ENCODE measurements at places on chromosomes 7 and 10.

DNA sequence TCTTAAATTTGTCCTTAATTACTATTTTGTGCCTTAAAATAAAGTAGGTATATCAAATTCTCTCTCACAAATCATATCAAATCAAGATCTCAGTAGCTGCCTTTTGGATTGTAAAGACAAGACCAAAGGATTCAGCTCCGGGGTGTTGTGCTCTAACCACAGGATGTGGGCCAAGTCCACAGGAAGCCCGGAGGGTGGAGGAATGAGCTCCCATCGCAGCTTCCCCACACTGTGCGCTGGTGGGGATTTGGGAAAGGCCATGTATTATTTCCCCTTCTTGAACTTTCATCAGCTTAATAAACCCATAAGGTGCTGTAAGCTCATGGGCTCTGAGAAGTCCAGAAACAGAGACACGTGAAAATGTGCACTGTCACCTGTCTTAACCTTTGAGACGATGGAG lies 241.6 kb upstream of the TCERG1L start:
- DNase-seq, result no peak

GRCh38 chr10:35185260-35186034 lies 58.8 kb downstream of the CREM start:
- DNase-seq, result no peak

- DNase-seq, result no peak
Measured at GRCh38 chr10:56178210-56178609, 182.8 kb downstream of the ZWINT start.

GRCh38 chr7:95427166-95427565 lies 7.7 kb downstream of the PON2 start:
- DNase-seq, result no peak

DNA sequence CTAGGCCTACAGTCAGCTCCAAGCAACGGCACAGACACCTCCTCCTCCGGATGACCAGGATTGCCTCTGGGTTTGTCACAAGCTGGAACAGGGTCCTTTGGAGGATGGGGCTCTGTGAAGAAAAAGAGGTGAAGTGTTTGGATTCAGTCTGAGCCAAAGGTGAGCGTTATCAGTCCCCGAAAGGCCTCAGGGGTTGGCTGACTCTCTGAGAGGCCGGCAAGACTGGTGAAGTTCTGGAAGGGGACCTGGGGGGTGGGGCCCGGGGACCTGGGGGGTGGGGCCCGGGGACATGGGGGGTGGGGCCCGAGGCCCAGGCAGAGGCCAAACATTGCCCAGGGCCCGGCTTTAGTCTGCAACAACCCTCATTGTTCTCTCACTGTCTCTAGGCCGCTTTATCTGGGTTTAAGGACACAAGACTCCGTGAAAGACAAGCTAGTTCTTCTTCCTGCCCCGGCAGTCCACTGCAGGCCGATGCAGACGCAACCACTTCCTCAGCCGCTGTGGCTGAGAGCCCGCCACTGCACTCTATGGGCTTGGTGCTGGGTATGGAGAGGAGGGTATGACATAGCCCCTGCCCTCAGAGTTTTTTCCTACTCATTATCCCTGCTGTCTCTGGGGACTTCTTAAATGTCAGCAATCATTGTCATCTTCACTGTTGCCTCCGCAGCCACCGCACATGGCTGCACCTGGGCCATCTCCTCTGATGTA lies 27.4 kb upstream of the PSAP start:
- DNase-seq, result peak; percentile 9

DNA sequence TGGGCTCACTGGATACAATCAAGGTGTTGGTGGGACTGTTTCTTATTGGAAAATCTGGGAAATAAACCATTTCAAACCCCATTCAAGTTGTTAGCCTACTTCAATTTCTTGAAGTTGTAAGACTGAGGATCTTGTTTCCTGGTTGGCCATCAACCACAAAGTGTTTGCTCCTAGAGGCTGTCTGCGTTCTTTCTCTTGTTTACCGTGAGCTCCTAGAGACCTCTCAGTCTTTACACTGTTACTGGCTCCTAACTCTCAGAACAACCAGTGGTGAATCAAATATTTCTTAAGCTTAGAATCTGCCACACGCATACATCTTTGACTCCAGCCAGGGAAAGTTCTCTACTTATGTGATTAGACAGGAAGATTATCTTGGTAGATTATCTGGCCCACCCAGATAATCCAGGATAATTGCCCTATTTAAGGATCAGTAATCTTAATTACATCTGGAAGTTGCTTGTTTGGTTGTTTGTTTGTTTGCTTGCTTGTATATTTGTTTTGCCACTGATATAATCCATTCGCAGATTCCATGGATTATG lies 798.7 kb downstream of the IPMK start:
- DNase-seq, result no peak

- peak; percentile 5 for DNase-seq
Measured at GRCh38 chr10:69451784-69452251, 553 bp downstream of the TSPAN15 start.

DNA sequence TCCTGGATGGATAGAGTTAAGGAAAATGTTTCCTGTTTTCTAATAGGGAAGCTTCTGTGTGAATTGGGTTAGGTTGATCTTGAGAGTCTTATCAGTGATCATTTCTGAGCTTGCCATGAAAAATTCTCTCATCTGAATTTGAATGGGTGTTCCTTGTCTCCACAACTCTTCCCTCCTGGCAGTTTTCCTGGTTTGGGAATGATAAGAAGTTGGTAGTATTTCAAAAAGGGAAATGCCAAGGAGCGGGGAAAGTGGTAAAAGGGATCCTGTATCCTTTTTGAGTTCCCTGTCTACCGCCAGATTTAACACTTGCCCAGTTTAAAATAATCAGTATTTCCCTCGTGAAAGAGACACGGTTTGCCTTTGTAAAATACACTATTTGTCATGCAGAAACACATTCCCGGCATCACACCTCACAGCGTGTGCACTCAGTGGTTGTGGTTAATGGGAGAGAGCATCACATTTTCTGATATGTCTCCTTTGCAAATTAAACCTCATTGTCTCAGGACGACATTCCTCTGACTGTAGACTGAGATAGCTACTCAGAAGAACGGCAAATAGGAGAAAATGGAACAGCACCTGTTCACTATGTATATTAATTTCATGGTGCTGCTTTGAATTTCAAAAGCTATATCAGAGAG lies 113.2 kb upstream of the IFRD1 start:
- no peak for DNase-seq

GRCh38 chr7:12289996-12290395 lies 78.9 kb downstream of the TMEM106B start:
- no peak for DNase-seq

- no peak for DNase-seq
Measured at GRCh38 chr10:2948127-2948854, 119.1 kb upstream of the PFKP start.

- no peak for DNase-seq
Measured at GRCh38 chr10:29921071-29921446, 138.3 kb downstream of the JCAD start.

GRCh38 chr10:48788554-48788953 lies 103.9 kb downstream of the WDFY4 start:
- peak; percentile 15 for DNase-seq

DNA sequence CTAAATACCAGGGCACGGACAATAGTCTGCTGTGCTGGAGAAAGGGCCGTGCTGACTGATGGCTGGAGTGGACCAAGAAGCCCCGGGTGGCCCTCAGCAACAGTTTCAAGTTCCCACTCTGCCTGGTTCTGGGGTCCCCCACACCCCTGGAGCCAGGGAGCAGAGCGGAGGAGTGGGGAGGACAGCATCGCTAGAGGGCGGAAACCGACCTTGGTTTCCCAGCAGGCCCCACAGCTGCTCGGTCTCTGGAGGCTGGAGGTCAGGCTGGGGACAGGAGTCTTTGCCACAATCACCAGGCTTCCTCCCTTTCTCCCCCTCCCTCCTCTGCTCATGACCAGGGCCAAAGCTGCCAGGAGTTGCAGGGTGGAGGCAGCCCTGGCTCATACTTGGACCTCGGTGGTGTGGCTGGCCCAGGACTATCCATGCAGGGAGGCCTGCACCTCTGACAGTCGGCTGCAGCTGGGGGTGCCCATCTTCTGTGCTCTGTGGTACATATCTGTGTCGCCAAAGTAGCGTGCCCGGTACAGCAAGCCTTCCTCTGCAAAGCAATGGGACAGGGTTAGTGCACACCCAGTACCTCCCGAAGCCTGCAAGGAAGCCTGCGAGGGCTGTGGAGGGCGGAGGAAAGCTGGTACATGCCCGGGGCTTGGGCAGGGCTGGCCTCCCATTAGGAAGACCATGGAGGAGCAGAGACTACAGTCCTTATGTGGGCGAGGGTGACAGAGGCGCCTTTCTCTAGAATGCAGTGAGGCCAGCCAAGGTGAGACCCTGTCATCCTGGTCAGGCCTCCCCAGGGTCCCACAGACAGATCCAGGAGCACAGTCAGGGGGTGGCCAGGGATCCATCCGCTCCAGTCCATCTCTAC lies 19.1 kb downstream of the DNAJB12 start:
- no peak for DNase-seq

- DNase-seq, result no peak
Measured at GRCh38 chr7:931871-932650, 22.4 kb downstream of the ADAP1 start.

- DNase-seq, result no peak
Measured at GRCh38 chr10:31464552-31464951, 145.5 kb downstream of the ZEB1 start.

DNA sequence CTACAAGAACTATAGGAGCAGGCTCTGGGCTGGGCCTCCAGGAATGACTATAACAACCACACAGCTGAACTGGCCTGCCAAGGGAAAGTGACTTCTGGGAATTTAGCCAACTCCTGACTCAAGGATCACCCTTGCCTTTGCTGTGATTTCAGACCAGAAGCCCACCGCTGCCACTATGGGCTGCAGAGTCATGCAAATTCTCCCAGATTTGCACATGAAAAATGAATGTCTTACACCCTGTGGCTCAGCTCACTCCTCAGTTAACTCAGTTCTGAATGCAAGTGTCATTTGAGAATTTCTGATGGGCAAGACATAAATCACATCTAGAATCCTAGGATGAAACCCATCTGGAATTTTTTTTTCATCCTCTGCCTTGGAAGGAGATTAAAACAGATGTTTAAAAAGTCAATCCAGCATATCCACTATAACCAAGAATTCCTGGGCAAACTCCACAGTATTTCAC lies 186.5 kb upstream of the BET1 start:
- no peak for DNase-seq

DNA sequence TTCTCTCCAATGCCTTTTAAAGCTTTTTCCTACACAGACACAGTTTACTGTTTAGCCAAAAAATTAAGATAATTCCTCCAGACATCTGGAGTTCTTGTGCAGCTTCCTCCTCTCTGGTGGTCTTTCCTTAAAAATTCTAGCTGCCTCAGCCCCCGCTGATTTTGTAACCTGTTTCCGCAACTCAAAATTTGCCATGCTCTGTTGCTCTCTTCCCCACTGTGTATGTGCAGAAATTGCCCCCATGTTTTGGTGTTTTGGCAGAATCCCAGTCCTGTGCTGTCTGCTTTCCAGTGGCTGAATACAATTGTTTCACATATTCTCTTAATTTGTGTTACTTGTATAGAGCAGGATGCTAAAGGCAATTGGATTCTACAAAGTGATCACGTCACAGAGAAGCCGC lies 151.7 kb upstream of the PRSS1 start:
- DNase-seq, result no peak

GRCh38 chr7:149773446-149774236 lies at the start of gene ZNF467:
ZNF467 (minus strand) TSS chr7:149773588; CDS start chr7:149771032, 2,556 bp downstream.
- DNase-seq, result peak; percentile 34

GRCh38 chr10:30747633-30748032 lies 118.1 kb upstream of the LYZL2 start:
- no peak for DNase-seq

DNA sequence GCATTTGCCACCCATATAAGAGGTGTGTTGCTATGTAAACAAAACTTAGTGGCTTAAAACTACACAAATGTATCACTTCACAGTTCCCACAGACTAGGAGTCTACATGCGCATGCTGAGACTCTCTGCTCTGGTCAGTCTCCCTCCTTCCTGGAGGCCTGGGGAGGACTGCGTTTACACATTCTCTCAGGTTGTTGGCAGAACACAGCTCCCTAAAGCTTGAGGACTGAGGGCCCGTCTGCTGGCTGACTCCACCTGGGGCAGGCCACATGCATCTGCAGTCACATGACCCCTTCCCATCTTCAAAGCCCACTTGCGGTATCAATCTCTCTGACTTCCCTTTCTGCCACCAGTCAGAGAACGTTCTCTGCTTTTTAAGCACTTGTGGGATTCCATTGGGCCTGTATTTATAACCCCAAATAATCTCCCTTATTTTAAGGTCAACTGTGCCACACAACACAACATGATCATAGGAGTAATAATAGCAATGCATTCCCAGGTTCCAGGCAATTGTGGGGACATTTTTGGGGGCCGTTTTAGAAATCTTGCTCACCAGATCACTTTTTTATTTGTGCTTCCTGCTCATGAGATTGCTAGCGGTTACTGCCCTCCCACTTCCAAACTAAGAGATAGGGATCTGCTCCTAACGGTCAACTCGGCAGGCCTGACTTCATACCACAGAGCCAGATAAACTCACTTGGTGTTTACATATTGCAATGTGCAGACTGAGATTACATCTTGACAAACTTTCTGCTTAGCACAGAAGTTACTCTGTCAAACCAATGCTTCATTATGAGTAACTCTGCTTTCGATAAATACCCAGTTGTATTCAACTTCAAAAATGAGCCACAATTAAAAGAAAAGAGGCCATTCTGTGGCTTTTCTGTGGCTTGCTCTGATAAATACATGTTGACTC lies 96.3 kb downstream of the ALOX5 start:
- no peak for DNase-seq

GRCh38 chr7:118129041-118129795 lies 54.7 kb upstream of the LSM8 start:
- DNase-seq, result no peak

DNA sequence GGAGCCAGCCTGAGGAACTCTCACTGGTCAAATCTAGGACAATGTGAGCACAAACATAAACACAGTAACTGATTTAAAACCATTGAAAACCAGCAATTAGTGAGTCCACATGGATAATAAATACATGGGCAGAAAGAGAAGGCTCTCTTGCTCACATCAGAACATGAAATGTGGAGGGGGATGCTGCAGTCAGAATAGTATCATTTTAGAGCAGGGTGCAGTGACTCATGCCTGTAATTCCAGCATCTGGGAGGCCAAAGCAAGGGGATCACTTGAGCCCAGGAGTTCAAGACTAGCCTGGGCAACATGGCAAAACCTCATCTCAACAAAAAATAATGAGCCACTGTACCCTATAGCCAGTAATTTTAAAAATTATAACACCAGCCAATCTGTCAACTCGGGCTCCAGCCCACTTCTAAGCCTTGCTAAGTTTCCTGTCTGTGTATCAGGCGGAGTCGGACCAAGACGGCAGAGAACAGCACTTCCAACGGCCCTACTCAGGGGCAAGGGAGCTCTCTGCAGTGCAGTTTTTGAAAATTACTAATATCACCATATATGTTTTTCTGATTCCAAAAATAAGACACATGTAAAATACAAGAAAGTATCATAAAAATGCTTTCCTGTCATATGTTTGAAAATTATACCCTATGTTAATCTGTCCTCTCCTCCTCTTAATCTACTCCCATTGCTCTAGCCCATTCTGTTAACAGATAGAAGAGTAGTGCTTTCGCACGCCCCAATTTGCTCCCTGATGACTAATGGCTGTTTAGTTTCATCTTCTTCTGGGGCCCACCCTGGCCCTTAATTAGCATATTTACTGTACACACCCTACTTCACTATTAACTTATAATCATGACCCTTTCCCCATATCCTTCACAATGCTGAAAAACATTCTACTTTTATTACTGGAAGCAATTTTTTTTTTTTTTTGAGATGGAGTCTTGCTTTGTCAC lies 17.1 kb downstream of the URGCP start:
- no peak for DNase-seq
